ENCODE measurements at places on chromosomes 1 and 21.

- no peak for DNase-seq
These were observed 100.1 kb upstream of the C1orf174 start for GRCh38 chr1:3999941-4000735.

- no peak for DNase-seq
These were observed 50.4 kb upstream of the A3GALT2 start for GRCh38 chr1:33371334-33371733.

DNA sequence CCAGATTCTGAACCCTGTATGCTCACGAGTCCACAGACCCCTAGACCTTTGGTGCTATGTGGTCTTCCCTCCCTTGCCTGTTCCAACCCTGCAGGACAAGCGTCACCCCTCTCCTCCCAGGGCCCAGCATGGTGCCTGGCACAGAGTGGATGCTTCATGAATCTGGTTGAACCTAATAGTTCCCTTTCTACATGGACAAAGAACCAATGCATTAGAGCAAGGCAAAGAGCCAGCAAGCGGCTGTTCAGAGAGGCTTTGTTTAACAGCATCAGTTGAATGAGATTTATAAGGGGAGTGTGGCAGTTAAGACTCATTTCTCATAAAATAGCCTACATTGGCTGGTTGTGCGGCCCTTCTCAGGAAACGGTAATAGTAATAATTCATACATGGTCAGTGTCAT, 14.9 kb downstream of the SLC26A9 start:
- DNase-seq: no peak

GRCh38 chr21:23968722-23969647, 1638.3 kb downstream of the MRPL39 start:
- DNase-seq: peak; percentile 51

DNA sequence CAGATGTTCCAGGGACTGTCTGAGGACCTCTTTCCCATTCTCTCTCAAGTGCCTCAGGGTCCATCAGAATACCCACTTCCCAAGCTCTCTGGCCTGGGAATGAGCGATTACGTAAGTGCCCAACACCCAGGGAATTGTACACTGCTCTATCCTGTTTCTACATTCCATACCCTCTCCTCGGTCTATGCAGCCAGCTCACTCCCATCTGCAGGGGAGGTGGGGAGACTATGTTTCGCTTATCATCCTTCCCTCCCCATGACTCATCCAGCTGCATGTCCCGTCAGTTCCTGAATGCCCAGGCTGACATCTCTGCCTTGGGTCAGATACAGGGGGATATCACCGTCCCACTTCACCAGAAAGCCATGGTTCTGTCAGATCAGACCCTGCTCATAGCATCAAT, 34.5 kb upstream of the CD1D start:
- no peak for DNase-seq

DNA sequence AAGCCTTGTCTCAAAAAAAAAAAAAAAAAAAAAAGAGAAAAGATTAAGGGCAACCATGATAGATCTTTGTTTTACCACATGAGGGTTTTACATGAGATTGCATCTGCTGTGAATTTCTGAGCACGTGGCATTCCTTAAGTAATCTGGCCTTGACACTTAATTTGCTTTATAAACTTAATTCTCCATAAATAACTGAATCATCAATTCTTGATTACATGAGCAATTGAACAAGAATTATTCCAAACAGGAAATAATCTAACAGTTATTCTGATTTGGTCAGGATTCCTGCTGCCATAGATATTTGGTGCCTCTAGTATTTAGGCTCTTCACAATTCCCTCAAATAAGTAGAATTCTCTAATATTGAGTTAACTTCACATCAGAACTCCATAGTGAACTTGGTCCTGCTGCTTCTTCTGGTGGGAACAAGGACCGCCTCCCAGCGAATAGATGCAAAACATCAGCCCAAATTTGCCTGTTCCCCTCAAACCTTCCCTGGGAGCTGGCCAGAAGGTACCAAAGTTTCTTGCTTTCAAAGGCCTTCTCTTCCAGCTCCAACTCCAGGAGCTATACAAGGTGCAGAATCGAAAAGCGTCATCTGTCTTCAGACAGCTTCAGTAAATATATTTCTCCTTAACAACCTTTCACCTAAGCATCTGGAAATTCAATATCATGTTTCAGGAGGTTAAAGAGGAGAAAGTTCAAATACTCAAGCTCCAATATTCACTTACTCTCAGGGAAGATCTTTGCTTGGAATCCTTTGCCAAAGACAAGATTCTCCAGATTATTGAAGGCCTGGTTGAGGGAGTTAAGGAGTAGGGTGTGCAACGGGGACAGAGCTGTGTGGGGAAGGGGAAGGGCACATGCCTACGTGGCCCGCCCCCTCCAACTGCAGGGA, 1.0 kb downstream of the KRTCAP2 start:
- no peak for DNase-seq
